ENCODE measurements at places on chromosomes 4 and X. TPM values are rescaled to one million over a fixed set of nuclear protein-coding genes. Genes with fewer than 3 reads are reported as not detected.

The SMAD1 gene
- polyA plus RNA-seq = 21.1 TPM

The SLC38A5 gene
- polyA plus RNA-seq = 20.7 TPM

The PIGA gene
- polyA plus RNA-seq = 3.1 TPM

GRCh38 chr4:183287309-183287659 lies 32.8 kb downstream of the CLDN22 start:
- DNase-seq = no peak

DNA sequence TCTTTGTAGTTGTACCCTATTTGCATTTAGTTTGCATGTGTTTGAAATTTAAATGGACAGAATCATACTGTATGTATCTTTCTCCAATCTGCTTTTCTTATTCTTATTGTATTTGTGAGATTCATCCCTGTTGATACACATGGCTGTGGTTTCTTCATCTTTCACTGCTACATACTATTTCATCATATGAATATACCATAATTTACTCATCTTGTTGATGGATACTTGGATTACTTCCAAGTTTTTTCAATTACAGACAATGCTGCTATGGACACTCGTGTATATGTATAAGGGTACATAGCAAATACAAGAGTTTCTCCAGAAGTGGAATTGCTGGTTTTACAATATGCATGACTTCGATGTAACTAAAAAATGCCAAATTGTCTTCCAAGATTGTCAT lies 11.8 kb upstream of the KLHL8 start:
- DNase-seq = no peak

- DNase-seq = no peak
These were observed 95.5 kb downstream of the SMIM20 start for GRCh38 chr4:26009502-26009901.

DNA sequence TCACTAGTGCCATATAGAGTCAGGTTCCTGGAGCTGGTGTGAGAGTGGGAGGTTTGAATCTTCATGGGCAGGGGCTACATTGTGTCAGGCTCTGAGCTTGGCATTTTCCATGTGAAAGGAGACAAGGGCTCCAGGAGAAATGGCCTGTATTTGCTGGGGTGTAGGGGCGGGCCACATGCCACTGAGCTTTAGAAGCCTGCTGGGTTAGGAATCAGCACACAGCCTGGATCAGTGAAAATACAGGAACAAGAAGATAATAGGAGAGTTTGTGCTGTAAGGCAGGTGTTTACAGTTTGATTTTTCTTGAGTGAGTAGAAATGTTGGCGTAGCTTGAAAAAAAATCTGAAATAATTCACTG lies 35.4 kb downstream of the TBC1D14 start:
- no peak for DNase-seq

DNA sequence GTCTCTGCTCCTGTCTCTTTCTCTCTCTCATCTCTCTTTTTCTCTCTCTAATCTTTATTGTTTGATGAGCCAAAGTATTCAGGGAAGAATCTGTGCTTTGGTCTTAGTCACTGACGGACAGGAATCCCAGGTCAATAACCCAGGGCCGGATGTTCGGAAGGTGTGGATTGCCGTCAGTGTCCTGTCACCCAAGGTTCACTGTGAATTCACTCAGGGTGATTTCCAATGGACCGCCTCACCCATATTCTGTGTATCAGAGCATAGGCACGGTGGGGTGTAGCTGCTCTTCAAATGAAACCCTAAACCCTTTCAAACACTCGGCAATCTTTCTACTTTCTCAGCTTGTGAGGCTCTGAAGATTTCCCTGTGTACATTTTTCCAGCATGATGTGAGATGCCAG lies 144.6 kb upstream of the GPC4 start:
- no peak for DNase-seq
